MG63 (cell line): ENCODE measurements at places on chromosomes 3 and 15. TPM values are rescaled to one million over a fixed set of nuclear protein-coding genes. Genes with fewer than 3 reads are reported as not detected.

DNA sequence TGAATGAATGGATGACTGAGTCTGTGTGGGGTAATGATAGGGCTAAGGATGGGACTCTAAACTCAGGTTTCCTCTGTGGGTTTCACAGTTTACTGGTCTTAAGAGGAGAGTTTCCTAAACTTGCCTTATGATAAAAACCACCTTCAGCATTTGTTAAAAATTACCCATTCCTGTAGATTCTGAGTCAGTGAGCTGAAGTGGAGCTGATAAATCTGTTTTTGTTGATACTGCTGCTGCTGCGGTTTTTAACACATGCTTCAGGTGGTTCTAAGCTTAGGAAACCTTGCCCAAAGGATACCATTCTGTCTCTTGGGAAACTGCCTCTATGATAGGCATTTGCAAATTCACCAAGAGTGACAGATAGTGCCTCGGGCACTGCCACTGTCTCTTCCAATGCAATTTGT, 52.6 kb downstream of the MECOM start:
- no peak for DNase-seq

DNA sequence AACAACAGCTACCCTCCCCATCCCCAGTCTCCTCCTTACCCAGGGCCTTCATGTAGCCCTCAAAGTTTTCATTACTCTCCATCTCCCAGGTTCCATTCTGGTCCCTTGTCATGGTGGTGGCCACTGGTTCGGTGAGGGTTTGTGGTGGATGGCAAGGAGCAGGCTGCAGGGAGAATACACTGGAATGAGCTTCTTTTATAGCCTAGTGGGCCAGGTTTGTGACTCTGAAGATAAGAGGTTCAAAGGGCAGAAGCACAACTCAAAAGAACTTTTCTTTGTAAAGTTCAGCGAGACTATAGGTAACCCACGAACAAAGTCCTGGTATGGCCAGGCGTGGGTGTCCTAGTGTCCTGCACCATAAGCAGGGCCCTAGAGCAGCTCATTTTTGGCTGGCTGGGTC, at the start of gene RBP2:
RBP2 (minus strand) TSS at position 169 of the 400 bp plus-strand sequence; CDS start at position 112, 57 bp downstream.
- DNase-seq: no peak

DNA sequence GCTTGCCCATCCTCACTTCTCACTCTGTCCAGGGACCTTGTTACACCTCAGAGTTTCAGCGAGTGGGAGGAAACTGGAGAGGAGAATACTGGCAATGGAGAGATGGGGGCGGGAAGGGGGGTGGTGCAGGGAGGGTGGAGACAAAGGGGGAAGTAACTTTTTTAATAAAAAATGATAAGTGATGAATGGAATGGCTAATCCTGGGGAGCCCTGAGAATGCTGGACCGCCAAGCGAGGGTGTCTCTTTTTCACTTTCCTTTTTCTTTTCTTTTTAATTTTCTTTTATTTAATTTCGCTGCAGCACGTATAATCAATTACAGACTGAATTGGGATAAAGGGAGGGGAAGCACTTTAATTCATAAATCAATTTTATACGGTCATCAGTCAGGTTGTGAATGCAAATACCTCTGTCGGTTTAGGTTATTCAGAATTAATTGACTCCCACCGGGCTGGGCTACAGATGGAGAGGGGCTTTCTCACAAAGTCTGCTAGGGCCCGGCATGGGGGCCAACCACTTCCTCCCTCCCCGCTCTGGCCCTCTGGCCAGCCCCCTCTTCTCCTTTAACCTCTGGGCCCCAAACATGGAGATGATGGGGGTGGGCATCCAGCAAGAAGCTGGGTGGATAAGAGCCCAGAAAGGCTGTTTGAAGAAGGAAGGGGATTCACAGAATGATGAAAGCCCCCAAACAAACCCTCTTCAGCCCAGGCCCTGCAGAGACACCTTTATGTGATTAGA, 106.8 kb upstream of the BOC start:
- no peak for DNase-seq

DNA sequence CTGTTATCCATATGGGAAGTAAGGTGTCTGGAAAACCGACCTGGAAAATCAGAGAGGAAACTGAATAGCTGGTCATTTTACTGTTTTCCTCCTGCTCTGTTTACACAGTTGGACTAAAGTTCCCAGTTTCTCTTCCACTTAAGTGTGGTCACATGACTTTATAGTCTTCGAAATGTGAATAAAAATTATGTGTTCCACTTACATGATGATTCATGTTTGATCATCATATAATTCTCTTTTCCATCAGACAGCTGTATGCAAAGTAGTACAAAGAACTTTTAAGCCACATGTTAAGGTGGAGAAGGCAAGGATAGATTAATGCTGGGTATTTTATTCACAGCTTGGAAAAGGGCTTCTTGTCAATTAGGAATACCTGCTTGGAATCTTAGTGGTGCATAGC, 525.5 kb upstream of the BCHE start:
- DNase-seq: no peak

DNA sequence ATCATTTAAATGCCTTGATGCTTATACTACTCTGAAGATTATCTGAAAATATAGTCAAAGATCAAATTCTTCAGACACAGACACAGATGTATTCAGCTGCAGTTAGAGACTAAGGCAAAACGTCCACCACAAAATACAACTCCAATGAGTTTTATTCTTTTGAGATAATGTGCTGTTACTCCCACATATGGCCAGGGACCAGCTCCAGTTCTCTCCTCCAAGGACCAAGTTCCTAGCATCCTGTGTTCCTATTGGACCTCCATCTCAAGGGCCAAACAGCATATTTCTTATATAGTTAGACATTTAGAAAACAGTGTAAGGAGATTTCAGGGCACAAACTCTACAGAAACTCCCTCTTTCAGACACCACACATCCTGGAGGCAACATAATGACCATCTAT, 27.1 kb downstream of the IP6K1 start:
- no peak for DNase-seq

DNA sequence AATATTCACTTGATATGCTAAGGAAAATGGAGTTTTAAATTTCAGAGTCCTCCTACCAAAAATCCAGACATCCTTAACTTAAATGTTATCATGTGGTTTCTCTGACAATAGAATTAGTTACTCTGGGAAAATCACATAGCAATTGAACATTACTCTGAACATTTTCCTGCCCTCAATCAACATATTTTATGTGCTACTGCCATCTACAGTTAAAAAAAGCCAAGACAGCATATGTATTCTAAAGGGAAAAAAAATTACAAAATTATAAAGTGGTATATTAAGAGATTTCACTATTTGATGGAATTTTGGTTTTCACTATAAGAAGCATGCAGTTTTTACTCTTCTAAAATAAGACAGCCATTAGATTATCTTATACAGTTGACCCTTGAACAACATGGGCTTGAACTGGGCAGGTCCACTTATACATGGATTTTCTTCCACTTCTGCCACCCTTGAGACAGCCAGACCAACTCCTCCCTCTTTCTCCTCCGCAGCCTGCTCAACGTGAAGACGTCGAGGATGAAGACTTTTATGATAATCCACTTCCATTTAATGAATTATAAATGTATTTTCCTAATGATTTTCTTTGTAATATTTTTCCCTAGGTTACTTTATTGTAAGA, 122.3 kb downstream of the ATP1B3 start:
- DNase-seq: no peak

The AHSG gene
- total RNA-seq: not detected in 2 replicates

The PPM1M gene
- total RNA-seq: 7.9 and 16.2 TPM in 2 replicates

The ARNT2 gene
- 7.2 and 7.4 TPM in 2 replicates for total RNA-seq

The GPR62 gene
- not detected in 2 replicates for total RNA-seq

The FAM107A gene
- total RNA-seq: 40.7 and 47.1 TPM in 2 replicates

The PEX5L gene
- not detected in 2 replicates for total RNA-seq
